ENCODE measurements at places on chromosomes 16 and 17. TPM values are rescaled to one million over a fixed set of nuclear protein-coding genes. Genes with fewer than 3 reads are reported as not detected.
A peak's percentile ranks its signal among the peaks of the same experiment; 100 is the strongest.

DNA sequence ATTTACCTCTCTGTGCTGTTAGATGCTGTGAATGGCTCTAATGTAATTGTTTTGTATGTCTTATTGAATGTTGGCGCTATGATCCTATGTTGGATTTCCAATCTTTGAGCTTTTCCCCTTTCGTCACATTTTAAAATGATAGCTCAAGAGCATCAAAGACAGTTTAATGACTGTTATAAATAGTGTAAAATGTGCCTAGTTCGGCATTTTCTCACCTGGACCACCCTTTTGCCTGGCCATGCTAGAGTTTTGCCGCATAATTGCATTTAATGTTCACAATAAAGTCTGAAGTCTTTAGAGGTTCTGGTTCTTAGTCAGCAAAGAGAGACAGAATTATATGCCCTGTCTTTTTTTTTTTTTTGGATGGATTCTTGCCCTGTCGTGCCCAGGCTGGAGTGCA, 155.2 kb downstream of the SNX29 start:
- no peak overlapping the region for H3K4me3 ChIP-seq
- H3K27ac ChIP-seq = no peak overlapping the region
- no peaks in the 10 kb centered on the region for H3K4me1 ChIP-seq
- no peaks in the 10 kb centered on the region for H3K36me3 ChIP-seq
- DNase-seq = no peak

DNA sequence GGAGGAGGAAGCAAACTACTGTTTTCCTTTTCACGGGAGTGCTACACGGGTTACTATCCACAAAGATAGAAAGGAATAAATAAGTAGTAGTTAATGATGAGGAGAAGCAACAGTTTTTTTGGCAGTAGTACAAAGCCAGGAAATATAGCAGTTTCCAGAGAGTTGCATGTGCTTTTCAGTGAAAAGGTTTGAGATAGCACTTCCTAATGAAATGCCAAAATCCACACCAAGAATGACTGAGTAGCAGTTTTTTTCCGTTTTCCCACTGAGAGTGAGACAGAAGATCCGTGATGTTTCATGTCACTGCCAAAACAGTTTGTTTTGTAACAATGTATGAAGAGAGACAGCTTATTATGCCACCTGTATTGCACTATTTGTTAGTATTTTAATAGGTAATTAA, 129.1 kb downstream of the STX8 start:
- no peaks in the 10 kb centered on the region for H3K36me3 ChIP-seq
- H3K27me3 ChIP-seq = no peaks in the 10 kb centered on the region
- H3K4me3 ChIP-seq = no peak overlapping the region
- no peak for DNase-seq

- DNase-seq = no peak
- peaks cover 52% of the 10 kb centered on the region for H3K27me3 ChIP-seq
- no peaks in the 10 kb centered on the region for H3K36me3 ChIP-seq
- no peak within 1 kb of the TSS for H3K27ac ChIP-seq
- peak within 1 kb of the TSS; percentile 64 for H3K4me3 ChIP-seq
Observed at GRCh38 chr16:49281480-49281842, at the start of gene CBLN1. Gene CBLN1, minus strand, starts transcription at chr16:49281838. Its CDS starts 373 bp downstream, at chr16:49281465.

- H3K36me3 ChIP-seq = no peaks in the 10 kb centered on the region
- H3K4me3 ChIP-seq = no peak overlapping the region
- H3K4me1 ChIP-seq = no peaks in the 10 kb centered on the region
- DNase-seq = no peak
Observed at GRCh38 chr17:30251931-30252330, 16.4 kb upstream of the SLC6A4 start.

DNA sequence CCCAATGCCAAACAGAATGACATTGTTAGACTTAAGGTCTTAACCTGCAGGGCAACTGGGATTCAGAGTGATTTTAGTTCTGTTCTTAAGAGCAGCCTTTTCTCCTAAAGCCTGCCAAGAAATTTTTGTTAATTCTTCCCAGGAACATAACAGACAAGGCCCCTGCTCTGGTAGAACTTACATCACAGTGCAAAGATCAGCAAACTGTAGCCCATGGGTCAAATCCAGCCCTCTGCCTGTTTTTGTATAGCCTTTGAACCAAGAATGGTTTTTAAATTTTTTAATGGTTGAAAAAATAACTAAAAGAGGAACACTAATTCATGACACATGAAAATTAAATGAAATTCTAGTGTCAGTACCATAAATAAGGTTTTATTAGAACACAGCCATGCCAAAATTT, 3.8 kb downstream of the ACSM3 start:
- H3K27me3 ChIP-seq = no peaks in the 10 kb centered on the region
- no peaks in the 10 kb centered on the region for H3K4me1 ChIP-seq
- no peak for DNase-seq
- H3K27ac ChIP-seq = peak overlapping the region; percentile 30

The NXPH3 gene
- total RNA-seq = 3.8 TPM

DNA sequence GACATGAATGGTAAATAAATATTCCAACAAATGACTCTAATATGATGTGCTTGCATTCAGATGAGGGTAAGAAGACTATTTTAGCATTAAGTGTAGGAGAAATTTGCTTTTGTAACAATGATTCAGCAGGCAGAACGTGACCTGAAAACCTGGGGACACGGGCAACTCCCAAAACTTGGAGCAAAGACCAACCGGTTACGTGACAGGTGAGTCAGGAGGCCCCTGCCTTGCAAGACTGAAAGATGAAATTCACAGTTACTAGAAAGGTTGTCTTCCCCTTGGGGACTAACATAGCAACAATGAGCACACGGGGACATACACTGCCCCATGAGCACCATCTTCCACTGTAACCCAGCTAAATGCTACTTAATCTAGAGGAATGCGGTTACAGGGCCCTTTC, 33.5 kb upstream of the ERN1 start:
- H3K36me3 ChIP-seq = no peaks in the 10 kb centered on the region
- H3K27ac ChIP-seq = peak overlapping the region; percentile 59
- H3K4me1 ChIP-seq = no peaks in the 10 kb centered on the region
- H3K4me3 ChIP-seq = no peak overlapping the region

DNA sequence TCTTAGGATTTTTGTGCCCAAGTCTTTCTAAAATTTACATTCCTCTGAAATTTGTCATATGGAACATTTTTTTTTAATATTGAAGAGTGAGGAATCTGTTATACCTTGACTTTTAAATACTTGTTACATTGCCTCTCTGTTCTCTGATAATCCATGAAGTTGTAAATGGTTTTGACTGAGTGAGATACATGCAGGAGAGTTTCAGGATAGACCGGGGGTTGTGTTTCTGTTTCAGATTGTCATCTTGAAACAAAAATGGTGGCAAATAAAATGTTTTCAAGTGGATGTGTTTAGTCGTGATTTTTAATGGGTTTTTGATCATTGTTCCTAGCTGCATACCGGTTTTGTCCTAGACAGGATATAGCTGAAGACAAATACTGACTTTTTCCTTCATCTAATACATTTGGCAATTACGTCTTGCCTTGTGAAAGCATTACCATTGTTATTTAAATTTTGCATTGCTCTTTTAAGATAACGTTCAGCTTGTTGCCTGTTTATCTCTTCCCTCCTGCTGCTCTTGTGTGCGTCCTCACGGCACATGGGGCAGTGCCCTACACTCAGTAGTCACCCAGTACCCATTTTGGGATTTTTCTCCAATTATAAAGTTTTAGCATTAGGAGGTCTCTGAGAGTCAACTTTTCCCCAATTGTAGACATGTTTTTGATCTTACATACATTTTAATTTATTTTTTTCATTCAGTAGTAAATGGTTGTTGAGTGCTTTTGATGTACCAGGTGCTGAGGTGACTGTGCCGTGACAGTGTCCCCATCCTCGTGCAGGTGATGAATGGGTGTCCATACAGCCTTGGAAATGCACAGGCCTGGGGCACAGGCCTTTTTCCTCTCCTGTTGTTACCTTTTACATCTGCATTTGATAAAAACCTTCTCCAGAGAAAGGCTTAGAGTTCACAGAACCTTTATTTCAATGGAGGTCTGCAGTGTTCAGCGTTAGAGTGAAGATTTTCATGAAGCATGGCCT, 169.9 kb downstream of the MSI2 start:
- no peak overlapping the region for H3K4me3 ChIP-seq
- H3K27ac ChIP-seq = no peak overlapping the region
- H3K4me1 ChIP-seq = peaks cover 9% of the 10 kb centered on the region
- H3K27me3 ChIP-seq = no peaks in the 10 kb centered on the region

Measured in esophagus squamous epithelium (tissue), 5 donors.